ENCODE measurements at places on chromosomes 5 and 9.

DNA sequence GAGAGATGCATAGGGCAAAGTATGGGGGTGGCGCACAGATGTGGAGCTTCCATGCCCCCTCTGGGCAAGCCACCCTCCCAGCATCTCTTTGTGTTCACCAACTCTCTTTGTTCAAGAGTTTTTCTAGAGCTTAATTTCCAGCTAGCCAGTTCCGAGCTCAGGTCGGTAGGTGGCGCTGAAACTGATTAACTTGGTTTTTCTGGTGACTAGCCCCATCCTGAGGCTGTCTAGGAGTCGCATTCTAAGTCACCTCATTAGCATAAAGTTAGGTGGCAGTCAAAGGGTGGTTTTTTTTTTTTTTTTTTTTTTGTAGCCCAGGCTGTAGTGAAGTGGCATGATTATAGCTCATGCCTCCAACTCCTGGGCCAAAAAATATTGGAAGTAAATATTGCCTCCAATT is 476.4 kb downstream of the KDM4C start:
- DNase-seq: peak; percentile 44

- DNase-seq: peak; percentile 96
Measured at GRCh38 chr5:172943283-172943841, 15.9 kb upstream of the RPL26L1 start.

GRCh38 chr5:69492923-69493395 is 369 bp downstream of the OCLN start:
- peak; percentile 49 for DNase-seq

DNA sequence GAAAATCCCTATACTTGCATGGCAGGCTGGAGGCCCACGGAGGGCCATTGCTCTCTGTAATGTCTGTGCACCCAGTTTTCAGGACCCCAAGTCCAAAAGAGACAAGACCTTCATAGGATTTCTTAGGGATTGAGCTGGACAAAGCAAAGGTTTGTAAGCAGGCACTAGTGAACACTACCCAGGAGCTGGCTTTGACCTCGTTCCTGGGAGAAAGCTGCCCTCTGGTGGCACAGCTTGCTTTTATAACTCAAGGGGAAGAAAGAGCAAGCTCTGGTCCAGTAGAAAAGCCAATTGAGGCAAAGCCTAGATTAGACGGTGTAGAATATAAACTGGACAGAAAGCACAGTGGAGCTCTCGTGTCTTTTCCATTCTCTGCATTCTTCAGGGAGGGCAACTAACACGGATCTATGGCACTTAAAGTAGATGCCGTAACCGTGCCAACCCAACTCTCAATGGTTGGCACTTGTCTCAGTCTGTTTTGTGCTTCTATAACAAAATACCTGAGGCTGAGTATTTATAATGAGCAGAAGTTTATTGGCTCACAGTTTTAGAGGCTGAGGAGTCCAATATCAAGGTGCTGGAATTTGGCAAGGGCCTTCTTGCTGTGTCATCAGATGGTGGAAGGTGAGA is 7.9 kb downstream of the GABRP start:
- DNase-seq: peak; percentile 42

DNA sequence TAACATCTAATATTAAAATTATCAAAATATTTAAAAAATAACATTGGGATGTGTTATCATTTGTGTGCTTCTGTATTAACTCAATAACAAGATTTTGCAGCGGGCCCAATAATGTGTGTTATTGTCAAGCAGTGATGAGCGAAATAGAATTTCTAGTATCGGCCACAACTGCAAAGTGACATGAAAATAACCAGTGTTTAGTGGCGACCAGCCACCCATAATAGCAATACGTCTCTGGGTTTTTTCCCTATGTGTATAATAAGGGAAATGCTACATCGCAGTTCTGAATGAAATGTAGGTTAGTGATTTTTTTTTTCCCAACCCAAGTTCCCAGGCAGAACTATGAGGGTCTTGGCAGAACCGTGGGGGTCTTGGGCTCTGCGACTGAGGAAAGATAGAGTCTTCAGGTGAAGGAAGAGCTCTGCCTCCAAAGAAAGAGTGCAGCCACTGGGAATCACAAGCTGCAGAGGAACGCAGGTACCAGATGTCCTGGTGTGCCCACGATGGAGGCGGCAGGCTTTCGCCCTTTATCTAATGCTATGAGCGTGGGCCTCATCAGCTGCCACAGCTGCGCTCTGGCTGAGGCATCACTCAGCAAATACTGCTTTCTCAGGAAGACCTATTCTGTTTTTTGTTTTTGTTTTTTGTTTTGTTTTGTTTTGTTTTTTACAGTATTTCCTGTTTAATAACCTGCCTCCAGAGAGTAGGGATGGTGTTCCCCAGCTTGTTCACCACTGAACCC is 235.0 kb downstream of the ROR2 start:
- DNase-seq: no peak

- no peak for DNase-seq
Measured at GRCh38 chr9:36640771-36641381, 68.2 kb downstream of the MELK start.
